ENCODE measurements at places on chromosomes 6 and 20.

DNA sequence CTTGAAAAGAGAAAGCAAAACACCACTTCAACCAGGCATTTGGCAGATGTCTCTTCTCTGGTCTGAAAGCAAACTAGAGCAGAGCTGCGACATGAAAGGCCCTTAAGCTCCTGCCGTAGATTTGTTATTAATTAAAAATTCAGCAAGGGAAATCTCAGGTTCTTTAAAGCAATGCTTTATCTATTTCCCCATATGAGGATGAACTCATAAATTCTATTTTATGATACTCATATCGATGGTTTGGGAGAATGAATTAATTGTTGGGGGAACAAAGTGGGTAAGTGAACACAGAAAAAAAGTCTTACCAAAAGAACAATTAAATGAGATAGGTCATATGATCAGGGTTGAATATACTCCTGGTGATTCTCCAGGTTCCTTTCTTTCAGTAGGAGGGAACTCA lies 464.7 kb upstream of the SLC35B3 start:
- DNase-seq = peak; percentile 73

GRCh38 chr6:8057793-8058192 lies 6.4 kb downstream of the BLOC1S5 start:
- no peak for DNase-seq

DNA sequence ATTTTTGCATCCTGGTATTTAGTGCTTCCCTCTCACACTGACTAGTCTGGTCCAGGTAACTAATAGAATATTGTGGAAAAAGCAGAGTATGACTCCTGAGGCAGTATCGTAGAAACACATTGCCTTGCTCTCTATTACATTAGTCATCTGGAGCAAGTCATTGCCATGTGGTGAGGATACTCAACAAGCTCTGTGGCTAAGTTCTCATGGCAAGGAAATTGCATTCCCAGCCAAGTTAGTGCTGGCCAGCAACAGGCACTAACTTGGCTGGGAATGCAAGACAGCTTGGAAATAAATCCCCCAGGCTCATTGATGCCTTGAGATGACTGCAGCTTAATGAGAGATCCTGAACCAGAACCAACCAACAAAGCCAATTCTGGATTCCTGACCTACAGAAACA lies 39.7 kb upstream of the HTR1B start:
- no peak for DNase-seq

GRCh38 chr6:159646733-159647132 lies 46.3 kb downstream of the SOD2 start:
- no peak for DNase-seq

DNA sequence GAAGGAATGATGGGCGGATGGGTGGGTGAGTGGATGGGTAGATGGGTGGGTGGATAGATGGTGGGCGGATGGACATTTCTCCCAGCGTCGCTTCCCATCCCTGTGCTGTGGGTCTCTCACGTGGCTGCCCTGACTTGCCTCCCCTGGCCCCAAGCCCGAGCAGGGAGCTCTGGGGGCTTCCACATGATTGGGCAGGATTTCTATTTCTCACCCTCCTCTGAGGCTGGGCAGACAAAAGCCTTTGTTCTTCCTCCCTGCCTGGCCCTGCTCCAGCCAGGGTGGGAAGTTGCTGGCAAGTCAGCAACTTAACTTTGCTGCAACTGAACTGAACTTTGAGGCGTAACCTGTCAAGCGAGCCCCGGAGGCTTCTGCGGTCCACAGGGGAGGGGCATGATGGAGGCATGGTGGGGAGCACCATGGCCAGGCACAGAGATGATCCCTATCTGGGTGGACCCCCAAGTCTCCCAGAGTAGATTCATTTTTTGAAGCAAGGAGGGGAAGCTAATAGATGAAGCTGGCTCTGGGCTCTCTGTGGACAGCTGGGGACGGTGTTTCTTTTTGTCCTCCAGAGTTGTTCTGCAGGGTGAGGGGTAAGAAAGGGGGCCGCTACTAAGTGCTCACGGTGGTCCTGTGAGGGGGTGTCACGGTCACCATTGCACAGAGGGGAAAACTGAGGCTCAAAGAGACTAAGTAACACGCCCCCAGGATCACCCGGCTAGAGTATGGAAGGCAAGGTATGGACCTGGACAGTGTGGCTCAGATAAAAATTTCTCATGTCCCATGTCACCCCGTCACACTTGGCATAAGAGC lies 140.1 kb downstream of the CEBPB start:
- DNase-seq = no peak

- no peak for DNase-seq
These were observed 66.5 kb downstream of the MYLK4 start for GRCh38 chr6:2684103-2684749.

DNA sequence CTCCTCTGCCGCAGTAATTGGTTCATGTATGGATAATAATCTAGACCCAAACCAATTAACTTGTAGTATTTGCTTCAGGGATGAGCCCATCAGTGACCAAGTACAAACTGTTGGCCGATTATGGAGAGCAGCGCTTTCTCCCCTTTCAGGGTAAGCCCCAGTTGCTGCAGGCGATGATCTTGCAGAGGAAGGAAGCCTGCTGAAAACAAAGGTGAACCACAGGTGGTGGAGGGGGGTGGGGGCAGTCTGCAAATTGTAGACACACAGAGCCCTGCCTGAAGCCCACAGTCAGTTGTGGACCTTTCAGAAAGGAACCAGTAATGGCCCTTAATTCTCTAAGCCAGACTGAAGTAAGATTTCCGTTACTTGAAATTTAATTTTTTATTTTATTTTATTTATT lies 167.9 kb upstream of the JARID2 start:
- no peak for DNase-seq

DNA sequence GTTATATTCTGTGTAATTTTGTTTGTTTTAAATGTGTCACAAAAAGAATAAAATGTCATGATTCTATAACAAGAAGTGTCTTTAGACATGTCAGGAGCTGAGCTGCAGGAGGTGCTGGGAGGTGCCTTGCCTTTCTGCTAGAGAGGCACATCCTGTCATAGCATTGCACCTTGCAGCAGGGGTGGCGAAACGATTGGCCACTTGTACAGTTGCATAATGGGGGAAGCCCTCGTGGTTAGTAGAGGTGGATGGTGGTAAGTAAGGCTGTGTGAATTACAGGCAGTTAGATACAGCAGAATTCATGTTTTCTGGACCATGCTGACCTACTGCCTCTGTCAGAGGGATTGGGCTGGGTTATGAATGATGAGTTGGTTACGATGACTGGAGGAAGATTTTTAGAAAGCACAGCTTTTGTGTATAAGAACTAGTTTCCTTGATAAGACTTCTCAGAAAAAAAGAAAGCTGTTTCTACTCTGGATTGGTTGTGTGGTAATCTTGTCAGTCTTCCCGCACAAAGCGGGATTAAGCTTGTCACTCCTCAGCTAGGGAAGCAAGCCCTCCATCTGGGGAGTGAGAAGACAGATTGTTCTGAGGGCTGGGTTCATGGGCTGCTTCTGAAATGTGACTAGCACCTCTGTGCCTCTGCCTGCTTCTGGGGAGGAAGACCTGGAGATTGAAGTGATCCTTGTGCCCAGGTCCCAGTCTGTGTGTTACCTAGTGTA lies 74.9 kb downstream of the FOXO3 start:
- DNase-seq = no peak

DNA sequence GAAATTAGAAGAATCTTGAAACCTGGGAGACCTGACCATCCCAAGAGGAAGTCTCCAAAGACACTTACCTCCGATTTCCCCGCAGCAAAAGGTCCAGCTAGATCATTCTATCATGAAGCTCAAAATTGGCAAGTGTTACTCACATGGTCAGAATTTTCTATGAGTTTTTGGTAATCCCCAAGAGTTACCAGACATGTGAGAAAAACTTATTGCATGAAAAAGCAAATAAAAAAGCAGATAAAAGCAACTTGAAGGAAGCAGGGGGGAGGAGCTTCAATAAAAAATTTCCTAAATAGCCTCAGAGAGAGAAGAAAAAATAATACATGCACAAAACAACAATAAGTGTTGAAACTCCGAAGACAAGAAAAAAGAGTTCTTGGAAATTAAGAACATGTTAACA lies 27.3 kb downstream of the VNN1 start:
- DNase-seq = no peak

- DNase-seq = no peak
These were observed 33.5 kb downstream of the DACT2 start for GRCh38 chr6:168286116-168286515.

GRCh38 chr6:15682965-15683822 lies 20.4 kb upstream of the DTNBP1 start:
- DNase-seq = no peak

DNA sequence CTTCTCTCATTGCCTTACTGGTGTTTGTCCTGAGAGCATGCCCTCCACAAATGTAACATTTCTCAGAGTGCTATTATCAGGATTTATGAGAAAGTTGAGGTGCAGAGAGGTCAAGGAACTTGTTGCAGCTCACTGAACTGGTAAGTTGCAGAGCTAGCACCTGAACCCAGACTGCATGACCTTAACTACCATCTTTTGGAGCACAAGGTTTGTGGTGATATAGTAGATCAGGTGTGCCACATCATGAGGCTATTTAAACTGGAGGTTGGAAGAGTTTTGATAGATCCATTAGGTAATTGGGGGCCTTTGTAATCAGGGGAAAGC lies 112.0 kb upstream of the CITED2 start:
- DNase-seq = no peak

- DNase-seq = no peak
These were observed 8.3 kb downstream of the VEGFA start for GRCh38 chr6:43778131-43778855.

- no peak for DNase-seq
These were observed 517.0 kb downstream of the TENT5A start for GRCh38 chr6:81235512-81235911.

DNA sequence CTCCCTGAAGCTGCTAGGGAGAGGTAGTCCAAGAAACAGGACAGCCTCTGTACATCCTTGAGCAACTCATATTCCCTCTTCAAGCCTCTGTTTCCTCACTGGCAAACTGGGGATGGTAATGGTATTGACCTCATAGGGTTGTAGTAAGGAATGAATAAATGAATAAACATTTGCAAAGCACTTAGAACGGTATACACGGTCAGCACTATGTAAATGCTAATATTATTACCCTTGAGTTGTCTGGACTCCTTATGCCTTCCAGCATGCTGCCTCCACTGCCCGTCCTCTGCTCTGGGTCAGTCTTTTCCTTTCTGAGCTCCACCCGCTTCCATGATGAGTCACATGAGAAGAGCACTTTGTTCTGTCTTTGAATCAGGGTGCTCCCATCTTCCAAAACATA lies 50.6 kb downstream of the KHDC1L start:
- no peak for DNase-seq

DNA sequence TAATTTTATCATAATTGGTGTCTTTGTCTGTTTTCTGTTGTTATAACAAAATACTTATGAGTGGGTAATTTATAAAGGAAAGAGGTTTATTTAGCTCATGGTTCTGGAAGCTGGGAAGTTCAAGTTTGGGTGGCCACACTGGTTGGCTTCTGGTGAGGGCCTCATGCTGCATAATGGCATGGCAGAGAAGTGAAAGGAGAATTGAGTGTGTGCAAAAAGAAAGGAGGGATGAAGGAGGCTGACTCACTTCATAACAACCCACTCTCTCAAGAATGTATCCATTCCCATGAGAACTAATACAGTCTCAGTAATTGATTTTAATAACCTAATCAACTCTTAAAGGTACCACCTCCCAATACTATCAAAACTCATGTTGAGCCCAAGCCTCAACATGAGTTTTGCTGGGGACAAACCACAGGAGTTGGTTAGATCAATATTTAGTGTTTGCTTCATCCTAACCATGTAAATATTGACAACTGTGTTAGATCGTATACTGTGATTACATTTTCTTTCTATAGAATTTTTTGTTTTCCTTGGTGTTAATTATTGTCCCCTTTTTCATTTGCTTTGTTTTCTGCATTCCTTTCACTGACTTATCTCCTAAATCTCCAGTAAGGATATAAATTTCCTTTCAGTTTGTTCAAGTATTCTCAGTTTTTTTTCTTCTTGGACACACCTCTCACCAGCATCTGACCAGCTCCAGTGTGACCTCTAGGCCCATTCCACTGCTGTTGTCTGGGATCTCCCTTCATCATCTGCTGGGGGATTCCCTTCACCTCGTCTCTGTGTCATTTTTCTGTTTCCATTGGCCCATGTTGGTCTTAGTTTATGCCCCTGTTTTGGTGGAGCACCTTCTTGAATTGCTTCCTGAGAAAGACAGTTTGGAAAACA lies 54.8 kb upstream of the SCGN start:
- DNase-seq = no peak

GRCh38 chr6:168122521-168122920 lies 43.5 kb upstream of the FRMD1 start:
- no peak for DNase-seq

DNA sequence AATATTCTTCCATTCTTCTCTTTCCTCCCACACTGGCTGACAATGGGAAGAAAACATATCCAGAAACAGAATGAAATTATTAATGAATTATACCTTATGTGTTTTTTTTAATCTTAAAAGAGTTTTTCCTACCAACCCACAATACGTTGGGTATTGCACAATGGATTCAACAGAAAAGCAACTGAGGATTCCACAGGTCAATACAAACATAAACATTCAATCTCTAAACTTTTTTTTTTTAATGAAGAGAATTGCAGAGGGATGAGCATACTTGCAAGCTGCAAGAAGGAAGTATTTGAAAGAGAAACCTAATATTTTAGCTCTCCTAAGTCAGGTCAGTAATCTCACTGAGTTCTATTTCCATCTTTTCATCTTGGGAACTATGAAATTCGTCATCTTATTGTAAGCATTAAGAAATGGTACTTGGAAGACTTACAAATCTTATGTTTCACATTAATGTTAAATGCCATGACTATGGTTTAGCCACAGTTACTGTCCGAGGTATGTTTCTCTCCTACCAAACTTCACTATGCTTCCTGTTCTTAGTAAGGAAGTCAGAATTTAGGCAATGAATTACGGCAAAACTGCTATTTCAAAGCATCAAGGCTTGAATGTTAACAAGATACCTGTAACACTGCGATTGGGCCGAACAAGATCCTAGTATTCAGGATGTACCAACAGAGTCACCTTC lies 100.8 kb downstream of the HIVEP2 start:
- no peak for DNase-seq

DNA sequence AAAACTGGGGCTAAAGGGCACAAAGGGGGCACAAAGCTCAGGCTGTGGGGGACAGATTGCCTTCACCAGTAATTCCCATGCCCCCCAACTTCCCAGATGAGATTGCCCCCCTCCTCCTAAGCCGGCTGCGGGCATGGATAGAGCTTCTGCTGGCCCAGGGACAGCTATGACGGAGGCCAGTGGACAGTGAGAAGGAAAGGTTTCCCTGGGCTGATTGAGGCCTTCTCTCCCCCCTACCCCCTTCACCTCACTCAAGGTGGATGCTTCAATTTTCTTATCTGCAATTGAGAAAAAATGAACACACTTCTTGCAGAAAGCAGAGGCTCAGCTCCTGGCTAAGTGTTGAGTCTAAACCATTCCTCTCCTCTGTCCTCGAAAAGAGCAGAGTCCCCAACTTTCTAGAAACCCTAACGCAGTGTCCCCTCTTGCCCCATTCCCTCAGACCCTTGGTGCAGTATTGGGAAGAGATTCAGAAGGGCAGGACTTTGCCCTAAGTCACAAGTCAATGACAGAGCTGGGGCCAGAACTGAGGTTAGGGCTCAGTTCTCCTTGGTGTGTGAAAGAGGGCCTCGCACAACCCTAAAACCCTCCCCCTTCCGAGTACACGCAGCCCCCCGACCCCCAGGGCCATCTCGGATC lies 808 bp downstream of the SDC4 start:
- DNase-seq = no peak

- no peak for DNase-seq
These were observed 37.9 kb downstream of the KCNB1 start for GRCh38 chr20:49444553-49444990.

- peak; percentile 26 for DNase-seq
These were observed 105.3 kb upstream of the BMP5 start for GRCh38 chr6:55980627-55981211.

- DNase-seq = no peak
These were observed 734 bp upstream of the WFDC13 start for GRCh38 chr20:45701104-45701503.

GRCh38 chr20:63553933-63554290 lies at the start of gene FNDC11:
TSS of gene FNDC11 (plus strand) at chr20:63554159. CDS start at chr20:63555664, 1,505 bp downstream.
- DNase-seq = no peak
